ENCODE measurements at places on chromosomes 12 and 14.

GRCh38 chr14:69519204-69520100 is 34.9 kb downstream of the PLEKHD1 start:
- DNase-seq: no peak

- DNase-seq: no peak
Observed at GRCh38 chr12:31205054-31205453, 120.9 kb downstream of the SINHCAF start.

DNA sequence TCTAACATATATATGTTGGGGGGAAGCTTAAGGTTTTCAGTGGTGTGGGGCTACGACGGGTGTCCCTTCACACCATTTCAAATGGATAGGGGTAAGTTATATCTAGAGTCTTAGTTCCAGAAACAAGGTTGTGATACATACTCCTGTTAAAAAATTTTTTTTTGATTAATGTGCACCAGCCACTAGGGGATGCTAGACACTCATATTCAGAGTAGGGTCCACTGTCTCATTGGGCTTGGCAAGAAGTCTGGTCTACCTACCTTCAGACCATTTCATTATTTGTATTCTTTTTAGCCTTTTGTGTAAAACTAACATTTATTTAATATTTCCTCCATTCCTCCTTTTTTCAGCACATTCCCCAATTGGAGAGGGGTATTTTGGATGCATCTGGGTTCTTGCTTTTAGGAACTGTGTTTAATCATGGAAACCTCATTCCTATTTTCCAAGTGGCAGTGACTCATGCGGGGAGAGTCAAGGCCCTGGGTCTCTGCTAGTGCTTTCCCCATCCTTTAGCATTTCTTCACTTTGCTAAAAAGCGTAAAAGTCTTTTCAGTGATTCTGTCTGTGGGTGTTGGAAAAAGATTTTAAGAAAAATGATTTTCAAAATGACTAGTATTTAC is 33.4 kb downstream of the ANO4 start:
- DNase-seq: no peak

GRCh38 chr12:65891987-65892481 is 67.8 kb downstream of the HMGA2 start:
- peak; percentile 55 for DNase-seq

DNA sequence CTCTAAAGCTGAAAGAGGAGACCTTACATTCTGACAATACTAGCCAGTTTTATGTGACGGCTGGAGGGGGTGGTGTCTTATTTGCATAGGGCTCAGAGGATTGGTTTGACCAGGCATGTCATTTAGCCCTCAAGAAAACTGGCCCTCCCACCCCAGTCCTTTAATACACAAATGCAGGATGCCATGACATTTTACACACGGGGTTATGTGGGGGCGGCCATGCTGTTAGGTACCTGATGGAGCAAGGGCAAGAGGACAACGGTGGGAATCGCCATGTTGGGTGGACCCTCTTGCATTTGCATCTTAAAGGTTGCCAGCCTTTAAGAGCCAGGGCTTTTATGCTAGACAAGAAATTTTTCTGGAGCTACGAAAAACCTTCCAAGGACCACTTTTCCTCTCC is 23.3 kb downstream of the MDM2 start:
- no peak for DNase-seq

DNA sequence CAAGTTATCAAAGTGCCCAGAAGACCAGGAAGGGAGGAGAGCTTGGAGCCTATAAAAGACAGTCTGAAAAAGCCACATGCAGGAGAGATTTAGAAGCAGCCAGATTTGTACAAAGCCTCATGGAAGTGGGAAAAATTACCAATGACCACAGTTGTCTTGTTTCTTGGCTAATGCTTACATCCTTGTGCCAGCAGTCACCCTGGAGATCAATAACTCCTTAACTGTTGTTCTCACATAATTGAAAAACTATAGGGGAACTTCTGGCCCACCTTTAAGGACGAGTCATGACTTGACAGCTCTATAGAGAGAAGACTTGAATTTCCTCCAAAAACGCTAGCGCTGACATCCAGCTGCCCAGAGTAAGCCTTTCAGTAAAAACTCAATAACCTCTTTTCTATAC is 313.1 kb downstream of the GALC start:
- DNase-seq: no peak

- DNase-seq: no peak
Observed at GRCh38 chr14:31834616-31835015, 242.5 kb upstream of the ARHGAP5 start.

DNA sequence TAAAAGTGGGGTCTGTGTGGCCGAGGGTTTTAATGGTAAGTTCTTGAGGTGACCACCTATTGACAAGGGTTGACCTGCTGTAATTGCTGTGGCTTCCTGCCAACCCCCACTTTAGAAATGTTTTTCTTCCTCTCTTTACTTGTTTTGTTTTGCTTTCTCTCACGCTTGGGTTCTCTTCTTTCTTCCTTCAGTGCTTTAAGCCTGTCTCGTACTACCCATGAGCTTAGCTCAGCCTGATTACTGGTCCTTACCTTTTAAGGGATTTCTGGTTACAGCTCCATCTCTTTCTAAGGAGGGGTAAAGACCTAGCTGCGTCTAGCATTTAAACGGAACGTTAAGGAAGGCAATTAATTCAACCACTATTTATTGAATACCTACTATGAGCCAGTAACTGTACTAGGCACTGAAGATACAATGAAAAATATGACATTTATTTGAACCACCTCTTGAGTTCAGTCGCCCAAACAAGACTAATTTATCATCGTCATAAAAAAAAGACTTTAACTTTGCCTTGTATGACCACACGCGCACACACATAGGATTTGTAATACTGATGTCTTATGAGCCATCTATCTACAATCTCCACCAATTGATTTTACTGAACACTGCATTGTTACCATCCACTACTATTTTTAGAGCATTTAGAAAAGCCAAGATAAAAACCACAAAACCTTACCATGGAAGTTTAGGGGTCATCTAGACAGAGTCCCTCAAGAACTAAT is 888 bp upstream of the PPP1R12A start:
- no peak for DNase-seq

- no peak for DNase-seq
Observed at GRCh38 chr12:93922583-93923006, 225.8 kb upstream of the PLXNC1 start.

DNA sequence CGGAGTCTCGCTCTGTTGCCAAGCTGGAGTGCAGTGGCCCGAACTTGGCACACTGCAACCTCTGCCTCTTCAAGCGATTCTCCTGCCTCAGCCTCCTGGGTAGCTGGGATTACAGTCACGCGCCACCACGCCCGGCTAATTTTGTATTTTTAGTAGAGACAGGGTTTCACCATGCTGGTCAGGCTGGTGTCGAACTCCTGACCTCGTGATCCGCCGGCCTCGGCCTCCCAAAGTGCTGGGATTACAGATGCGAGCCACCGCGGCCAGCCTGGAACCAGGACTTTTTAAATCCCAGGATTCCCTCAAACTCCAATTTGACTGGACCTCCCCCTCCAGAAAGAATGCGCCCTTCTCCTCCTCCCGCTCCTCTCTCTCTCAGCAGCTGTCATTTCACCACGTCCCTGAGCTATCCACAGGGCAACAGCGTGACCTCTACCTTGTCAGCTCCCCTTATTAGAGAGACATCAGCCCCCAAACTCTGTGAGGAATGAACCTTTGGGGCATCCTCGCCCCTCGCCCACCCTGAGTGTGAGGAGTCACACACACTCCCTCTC is 2.0 kb downstream of the ESYT1 start:
- DNase-seq: no peak

- DNase-seq: no peak
Observed at GRCh38 chr12:105626653-105627052, 296.2 kb downstream of the C12orf75 start.

DNA sequence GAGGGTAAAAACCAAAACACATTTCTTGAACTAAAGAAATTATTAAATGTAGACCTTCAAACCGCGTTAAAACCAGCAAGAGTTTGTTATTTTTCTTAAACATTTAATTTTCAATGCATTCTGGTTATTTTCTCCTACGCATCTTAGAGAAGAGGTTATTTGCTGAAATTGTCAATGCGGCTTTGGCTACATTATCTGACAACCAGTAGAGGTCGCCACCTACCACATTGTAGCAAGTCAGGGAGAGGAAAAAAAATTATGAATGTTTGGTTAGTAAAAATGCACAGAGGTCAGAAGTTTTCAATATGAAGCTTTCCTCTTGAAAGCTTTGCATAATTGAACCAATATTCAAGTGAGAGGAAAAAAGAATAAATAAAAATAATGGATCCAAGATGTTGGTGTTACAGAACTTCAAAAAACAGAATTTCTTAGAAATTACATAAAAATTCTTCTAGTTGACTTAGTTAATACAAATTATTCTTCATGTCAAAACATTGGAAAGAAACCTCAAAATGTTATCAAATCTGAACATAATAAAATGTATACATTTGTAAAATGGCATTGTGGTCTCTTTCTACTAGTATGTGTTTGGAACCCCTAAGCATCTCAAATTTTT is 159.4 kb upstream of the TMTC2 start:
- DNase-seq: no peak

DNA sequence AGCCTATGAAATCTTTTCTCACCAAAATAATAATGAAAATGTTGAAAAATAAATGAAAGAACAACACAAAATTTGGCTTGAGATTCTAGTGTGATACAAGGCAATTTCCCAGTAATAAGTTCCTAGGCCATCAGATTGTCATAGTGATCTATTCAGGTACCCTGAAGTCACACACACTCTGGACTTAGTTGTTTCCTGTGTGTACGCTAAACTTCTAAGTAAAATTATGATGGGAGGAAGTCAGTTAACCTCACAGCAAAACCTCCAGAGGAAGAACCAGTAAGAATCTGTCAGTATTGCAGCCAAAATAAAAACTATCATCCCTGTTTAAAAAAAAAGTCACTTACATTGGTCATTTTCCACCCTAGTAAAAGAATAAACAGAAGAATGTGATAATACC is 81.9 kb downstream of the DBX2 start:
- no peak for DNase-seq

DNA sequence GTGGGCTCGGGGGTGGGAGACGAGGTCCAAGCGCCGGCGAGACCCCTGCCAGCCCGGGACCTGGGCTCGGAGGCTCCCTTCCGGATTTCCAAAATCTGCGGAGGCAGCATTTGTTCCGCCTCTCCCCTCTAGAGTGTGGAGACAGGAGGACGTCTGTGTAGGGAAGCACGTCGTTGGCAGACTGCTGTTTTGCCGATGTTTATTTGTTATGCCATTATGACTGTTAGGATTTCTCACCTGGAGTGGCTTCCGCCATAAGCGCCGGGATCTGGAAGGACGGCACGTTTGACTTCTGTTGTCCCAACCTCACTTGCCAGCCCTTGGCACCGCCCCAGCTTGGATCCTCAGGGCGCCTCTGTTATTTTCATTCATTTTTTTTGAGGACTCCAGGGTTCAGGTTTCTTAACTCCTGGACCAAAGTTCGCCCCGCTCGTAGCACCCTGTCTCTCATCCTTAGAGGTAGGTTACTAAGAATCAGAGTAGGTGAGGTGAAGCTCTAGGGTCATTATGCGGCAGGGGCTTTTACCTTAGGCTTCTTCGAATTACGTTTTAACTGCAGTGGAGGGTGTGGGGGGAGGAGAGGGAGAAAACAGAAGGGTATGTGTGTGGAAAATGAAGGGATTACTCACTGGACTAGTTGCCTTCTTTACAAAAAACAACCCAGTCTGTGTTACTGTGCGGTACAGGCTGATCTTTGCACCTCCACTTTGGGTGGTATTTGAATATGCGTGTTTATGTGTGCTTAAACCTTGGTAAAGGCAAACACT is 547 bp upstream of the PYGL start:
- no peak for DNase-seq

- no peak for DNase-seq
Observed at GRCh38 chr12:42766754-42767153, 177.2 kb upstream of the PRICKLE1 start.

DNA sequence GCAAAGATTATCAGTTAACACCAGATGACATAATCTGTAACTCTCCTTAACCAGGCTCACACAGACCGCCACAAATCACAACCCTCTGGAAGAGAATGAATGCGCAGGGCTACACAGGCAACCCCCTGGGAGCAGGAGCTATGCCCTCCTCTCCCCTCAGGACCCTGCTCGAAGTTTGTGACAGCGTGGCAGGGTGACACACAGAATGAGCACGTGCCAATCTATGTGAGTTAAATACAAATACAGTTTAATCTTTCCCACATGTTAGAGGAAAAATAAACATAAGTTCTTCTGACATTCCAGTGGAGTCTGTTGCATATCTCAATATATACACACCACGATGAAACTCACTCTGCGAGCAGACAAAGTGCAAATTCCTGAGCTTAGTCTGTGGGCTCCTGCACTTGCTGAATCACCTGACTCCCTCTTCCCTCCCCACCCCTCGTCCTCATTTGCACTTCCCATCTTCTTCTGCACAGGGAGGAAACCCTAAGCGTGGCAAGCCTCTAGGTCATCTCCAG is 37.6 kb downstream of the BCAT1 start:
- no peak for DNase-seq

DNA sequence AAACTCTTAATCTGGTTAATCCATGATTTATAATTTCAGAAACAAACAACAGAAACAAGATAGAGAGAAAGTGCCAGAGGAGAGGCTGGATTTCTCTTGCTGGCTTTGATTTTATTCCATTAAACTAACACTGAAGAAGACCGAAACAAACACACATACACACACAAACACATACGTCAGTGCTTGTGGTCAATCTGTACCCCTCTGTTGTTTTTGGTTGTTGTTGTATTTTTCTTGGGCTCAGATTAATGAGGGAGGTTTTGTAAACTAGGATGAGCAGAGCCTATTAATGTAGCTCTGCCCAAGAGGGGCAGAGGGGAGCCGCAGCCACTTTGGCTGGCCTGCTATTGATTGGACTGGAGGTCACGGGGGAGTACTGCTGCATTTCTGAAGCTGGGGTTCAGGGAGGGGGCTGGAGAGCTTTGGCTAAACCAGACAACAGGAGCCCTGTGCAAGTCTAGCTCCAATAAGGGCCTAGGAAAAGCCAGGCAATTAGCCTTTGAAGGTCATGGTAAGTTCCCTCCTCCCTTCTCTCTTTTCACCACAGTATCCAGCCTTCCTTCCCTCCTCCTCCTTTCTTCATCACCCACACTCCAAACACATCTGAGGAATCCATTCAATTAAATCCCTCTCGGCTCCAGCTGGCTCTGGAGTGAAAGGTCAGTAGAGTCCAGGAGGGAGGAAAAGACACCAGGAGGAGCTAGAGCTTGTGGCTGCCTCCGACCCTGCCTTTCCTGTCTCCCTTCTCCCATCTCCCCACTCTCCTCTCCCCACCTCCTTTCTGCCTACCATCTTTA is 344.1 kb upstream of the LMO3 start:
- no peak for DNase-seq

DNA sequence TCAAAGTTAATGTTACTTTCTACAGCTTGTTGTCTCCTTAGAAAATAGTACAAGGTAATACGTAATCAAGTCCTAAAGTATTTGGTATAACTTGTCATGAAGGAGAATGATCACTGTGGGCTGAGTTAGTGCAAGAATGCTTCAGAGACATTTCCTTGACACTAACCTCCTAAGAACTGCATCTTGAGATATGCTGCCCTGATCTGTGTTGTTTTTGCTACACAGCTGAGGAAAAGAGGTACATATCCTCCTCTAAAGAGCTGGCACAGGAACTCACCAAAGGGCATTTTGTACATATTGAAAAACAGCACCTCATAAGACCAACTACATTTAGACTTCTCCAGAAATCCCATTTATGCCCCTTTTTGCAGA is 28.7 kb downstream of the RAP1B start:
- no peak for DNase-seq

- no peak for DNase-seq
Observed at GRCh38 chr12:24679126-24679525, 269.8 kb downstream of the BCAT1 start.

GRCh38 chr14:41000350-41000749 is 606.3 kb upstream of the LRFN5 start:
- no peak for DNase-seq

GRCh38 chr14:101595887-101596721 is 34.8 kb downstream of the DIO3 start:
- DNase-seq: no peak
